Natural killer cell treated with Interleukin-12 subunit alpha and Interleukin-12 subunit beta and Interleukin-15 and Interleukin-18, amount 100 ng/mL, for 72 hours (primary cell): ENCODE measurements at places on chromosomes 13 and 19. TPM values are rescaled to one million over a fixed set of nuclear protein-coding genes. Genes with fewer than 3 reads are reported as not detected.
A peak's percentile ranks its signal among the peaks of the same experiment; 100 is the strongest.

GRCh38 chr19:56547535-56547934 is 8.8 kb downstream of the ZFP28 start:
- DNase-seq: no peak

Gene VASP
- 589 TPM for total RNA-seq

Gene FFAR3
- not detected for total RNA-seq

Gene RNF17
- total RNA-seq: not detected

DNA sequence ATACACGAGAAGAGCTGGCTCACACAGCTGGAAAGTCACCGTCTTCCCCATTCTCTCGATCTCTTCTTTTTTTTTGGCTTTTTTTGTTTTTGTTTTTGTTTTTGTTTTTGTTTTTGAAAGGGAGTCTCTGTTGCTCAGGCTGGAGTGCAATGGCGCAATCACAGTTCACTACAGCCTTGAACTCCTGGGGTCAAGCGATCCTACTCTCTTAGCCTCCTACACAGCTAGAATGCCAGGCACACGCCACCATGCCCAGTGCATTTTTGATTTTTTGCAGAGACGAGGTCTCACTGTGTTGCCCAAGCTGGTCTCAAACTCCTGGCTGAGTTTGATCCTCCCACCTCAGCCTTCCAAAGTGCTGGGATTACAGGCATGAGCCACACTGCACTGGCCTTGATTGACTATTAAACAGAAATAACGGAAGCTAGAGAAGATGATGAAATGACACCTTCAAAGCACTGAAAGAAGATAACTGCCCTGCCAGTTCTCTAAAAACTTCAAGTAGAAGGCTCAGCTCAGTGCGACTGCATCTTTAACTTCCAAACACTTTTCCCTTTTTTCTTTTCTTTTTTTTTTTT is 4.0 kb downstream of the FXYD3 start:
- DNase-seq: no peak

Gene OR10H1
- total RNA-seq: 0.07 TPM

DNA sequence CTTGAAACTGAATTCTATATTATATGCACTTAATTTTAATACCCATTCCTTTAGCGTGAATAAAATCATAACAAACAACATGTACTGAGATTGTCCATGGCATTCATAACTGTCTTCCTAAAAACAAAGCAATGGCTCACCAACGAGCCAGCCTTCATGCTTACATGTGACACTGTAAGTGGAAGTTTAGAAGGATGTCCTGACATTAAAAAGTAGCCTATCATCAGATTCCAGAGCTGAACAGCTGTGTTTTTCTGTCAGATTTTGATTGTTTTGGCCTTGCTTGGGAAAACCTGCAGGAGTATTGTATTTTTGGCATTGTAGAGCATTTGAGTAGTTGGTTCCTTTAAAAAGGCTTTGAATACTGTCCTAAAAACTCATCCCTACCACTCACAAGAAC is 21.3 kb downstream of the ANKRD10 start:
- no peak for DNase-seq

Gene HRC
- not detected for total RNA-seq

GRCh38 chr19:19487950-19488874 is 27.1 kb downstream of the TSSK6 start:
- no peak for DNase-seq

- no peak for DNase-seq
These were observed 29.7 kb upstream of the ZNF681 start for GRCh38 chr19:23788411-23788810.

- no peak for DNase-seq
These were observed 10.4 kb downstream of the ATP4B start for GRCh38 chr13:113647351-113648215.

GRCh38 chr13:94658926-94659597 is 53.3 kb downstream of the SOX21 start:
- no peak for DNase-seq

DNA sequence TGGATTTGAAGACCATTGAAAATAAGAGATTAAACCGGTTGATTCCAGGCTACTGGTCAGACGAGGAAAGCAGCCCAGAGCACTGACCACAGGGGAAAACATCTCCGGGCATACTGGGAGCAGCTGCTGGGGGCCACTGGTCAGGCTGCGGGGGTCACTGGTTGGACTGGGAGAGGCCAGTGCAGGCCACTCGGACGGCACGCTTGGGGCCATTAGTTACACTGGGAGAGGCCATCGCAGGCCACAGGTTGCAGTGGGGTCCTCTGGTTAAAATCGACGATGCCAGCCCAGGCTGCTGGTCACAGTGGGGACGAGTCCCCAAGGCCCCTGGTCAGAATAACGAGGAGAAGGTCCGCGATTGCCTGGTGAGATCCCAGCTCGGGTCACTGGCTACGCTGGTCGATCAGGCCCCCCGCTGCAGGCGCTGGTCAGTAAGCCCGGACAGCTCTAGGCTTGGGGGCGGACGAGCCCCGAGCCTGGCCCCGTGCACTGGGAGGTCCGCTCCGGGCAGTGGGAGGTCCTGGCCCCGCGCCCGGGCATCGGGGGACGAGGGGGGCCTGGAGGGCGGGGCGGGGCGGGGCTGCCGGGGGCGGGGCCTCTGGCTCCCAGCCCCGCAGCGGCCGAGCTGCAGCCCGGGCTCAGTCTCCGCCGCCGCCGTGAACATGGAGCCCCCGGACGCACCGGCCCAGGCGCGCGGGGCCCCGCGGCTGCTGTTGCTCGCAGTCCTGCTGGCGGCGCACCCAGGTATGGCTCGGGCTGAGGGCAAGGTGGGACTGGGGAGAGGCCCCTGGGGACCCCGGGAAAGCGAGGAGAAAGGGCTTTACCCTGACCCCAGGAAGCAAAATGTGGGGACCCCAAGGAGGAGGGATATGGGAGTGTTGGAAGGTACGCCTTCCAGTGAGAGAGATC is at the start of gene BCAM:
TSS of gene BCAM (plus strand) at position 641 of the 909 bp plus-strand sequence. CDS start at position 663, 22 bp downstream.
- no peak for DNase-seq

Gene TMEM190
- total RNA-seq: not detected

GRCh38 chr13:47413112-47413511 is 516.3 kb upstream of the HTR2A start:
- no peak for DNase-seq

Gene ZNF324B
- 14.4 TPM for total RNA-seq

Gene CRLF1
- total RNA-seq: not detected

Gene SLC25A41
- total RNA-seq: not detected

- no peak for DNase-seq
These were observed 312 bp downstream of the CAPS start for GRCh38 chr19:5914358-5914774.

DNA sequence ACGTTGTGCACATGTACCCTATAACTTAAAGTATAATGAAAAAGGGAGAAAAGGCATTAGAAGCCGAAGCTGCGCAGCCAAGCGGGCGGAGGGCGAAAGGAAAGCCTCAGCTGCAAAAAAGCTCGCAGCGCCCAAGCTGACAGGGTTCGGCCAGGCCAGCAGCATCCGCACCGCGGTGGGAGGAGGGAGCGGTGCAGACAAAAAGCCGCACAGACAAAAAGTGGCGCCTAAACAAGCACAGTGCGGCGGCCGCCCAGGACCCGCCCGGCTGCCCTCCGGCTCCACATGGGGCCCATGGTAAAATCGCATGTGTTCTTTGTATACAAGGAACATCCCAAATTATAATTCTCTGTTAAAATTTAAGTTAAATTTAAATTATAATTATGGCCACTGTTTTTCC is 42.4 kb downstream of the PSG3 start:
- DNase-seq: no peak

DNA sequence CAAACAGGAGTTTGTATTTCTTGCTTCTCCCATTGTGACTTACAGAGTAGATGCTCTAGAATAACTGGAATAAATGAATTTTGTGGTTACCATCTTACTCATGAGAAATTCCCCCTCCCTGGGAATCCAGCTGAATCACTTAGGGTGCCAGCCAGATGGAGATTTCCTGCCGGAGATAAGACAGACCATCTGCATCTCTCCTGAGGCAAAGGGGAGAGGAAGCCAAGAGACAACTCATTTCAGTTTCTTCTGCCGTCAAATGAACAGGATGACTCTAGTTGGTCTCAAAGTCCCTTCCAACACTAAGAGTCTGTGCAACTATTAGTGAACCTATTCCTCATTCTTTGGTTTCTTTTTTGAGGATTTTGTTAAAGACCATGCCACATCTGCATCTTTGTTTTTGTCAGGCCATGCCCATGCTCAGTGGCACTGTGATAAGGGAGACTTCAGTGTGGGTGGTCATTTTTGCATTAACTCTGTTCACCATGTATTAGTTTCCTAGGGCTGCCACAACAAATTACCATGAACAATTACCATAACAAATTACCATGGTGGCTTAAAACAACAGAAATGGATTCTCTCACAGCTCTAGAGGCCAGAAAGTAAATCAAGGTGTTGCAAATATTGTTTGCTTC is 112.8 kb downstream of the NDFIP2 start:
- no peak for DNase-seq

Gene CPB2
- not detected for total RNA-seq

DNA sequence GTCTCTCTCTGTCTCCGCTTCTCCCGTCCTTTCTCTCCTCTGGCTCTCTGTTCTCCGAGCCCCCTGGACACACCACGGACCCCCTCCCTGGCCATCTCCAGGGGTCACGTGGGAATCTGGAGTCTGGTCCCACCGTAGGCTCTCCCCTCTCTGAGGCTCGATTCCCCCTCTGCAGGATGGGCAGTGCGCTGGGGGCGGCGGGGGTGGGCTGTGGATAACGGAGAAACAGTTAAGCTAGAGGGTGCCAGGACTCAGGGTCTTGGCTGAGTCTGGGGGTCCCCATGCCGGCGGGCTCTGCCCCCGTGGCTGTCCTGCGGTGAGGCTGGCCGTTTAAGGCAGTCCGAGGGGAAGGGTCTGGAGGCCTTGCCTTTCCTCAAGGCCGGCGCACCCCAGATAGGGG is 462 bp upstream of the MEIS3 start:
- DNase-seq: no peak

DNA sequence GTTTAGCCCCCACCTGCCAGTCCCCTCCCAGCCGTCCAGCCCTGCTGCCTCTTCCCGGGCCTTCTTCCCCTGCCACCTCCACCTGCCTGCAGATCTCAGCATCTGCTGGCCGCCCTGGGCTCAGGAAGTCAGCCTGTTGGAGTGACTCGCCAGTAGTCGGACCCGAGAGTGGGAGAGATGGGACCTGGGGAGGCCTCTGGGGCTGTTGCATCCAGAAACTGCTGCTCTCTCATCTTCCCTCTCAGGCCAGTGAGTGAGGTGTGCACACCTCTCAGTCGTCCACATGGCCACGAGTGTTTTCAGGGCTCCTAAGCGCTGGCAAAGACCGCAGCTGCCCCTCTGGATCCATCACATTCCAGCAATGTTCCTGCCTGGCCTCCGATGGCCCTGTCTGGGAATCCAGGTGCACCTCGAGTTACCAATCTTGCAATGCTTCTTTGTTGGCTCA is 151.8 kb upstream of the SOX1 start:
- no peak for DNase-seq

DNA sequence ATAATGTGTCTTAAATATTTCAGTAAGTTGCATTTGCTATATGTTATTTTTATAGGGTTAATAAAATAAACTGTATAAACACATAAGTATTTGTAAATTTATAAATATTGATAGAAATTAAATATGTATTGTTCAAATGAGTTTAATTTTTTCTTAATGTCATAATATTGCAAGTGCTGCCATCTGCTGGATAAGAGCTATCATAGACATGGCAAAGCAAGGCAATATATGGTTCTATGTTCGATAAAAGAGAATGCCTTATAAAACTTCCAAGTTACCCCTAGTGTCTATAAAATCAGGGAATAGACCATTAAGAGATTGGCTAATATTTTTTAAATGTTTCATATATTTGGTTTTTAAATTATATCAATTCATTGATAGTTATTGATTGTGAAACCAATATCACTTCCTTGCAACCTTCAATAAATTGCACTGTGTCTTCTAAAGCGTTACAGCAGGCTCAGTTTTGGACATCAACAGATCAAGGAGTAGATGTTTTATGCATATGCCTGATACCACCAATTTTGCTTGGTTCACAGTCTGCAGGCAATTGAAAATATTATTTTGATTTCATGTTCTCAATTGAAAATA is 29.0 kb upstream of the SLITRK6 start:
- no peak for DNase-seq

DNA sequence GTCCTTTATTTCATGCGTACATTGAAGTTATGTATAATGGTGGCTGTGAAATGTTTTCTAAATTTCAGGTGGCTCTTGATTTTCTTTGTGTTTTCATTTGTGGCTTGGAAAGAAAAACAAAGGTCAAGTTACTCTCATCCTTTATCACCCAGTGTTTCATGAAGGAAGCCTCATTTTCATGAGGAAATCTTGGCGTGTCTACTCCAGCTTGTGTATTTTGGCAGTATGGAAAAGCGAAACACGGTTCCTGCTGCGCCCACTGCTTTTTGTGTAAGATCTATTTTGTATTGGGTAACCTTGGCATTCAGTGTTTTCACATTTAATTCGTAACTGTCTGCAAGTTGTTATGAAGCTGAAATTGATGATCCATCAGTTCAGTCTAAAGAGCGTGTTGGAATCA is 147.0 kb upstream of the RNF113B start:
- DNase-seq: no peak

DNA sequence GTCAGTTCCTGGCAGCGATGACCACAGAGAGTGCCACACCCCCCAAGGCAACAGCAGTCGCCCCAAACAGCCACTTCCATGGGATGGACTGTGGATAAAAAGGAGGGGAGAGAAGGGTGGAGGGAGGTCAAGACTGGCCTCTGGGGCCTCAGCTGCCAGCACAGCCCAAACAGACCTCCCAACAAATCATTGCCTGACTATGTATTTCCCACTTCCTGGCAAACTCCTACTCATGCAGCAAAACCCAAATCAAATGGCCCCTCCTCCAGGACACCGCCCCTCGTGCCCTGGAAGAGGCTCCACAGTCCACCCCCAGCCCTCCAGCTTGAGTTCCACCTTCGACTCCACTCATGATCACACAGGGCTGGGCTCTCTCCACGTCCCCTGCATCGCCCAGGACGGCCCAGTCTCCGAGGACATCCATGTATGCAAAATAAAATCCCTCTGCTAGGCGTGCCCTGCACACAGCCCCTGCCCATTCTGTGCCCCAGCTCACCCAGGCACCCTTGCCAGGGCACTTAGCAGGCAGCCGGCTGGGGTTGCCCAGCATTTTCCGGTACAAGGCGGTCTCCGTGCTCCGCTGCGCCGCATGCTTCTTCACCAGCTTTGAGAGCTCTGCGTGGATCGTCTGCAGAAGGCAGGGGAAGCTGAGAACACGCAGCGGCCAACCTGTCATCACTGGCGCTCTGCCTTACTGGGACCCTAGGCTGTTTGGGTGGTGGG is 10.5 kb upstream of the ELL start:
- DNase-seq: peak; percentile 54

Gene OCEL1
- total RNA-seq: 31.9 TPM

- peak; percentile 71 for DNase-seq
These were observed 121.6 kb upstream of the FRY start for GRCh38 chr13:31909864-31910551.

- no peak for DNase-seq
These were observed 40.9 kb downstream of the GJA3 start for GRCh38 chr13:20119960-20120359.

Gene HSD11B1L
- total RNA-seq: 1.8 TPM

GRCh38 chr13:48000559-48001113 is 437 bp downstream of the SUCLA2 start:
- DNase-seq: peak; percentile 61

Gene ZNF99
- 0.05 TPM for total RNA-seq

GRCh38 chr13:72430923-72431322 is 296.5 kb downstream of the MZT1 start:
- no peak for DNase-seq
